ENCODE measurements at places on chromosomes 1 and 21.

- DNase-seq, result no peak
Observed at GRCh38 chr1:228343191-228343661, 63.4 kb downstream of the TRIM11 start.

DNA sequence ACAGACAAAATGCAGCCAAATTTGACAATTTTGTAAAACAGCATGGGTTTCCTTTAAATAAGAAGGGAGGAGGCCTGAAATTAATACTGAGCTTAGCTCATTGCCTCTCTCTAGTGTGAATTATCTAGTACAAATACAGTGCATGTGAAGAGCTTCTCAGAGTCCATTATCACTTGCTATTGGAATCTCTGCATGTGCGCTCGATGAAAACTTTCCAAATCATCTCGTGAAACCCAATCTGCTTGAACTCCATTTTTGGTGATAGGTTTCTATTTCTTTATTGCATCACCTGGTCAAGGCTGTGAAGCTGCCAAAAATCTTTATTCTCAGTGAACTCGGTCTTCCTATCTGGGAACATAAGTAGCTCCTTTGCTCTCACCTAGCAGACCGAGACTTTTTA, 49.5 kb upstream of the LYPLAL1 start:
- no peak for DNase-seq

DNA sequence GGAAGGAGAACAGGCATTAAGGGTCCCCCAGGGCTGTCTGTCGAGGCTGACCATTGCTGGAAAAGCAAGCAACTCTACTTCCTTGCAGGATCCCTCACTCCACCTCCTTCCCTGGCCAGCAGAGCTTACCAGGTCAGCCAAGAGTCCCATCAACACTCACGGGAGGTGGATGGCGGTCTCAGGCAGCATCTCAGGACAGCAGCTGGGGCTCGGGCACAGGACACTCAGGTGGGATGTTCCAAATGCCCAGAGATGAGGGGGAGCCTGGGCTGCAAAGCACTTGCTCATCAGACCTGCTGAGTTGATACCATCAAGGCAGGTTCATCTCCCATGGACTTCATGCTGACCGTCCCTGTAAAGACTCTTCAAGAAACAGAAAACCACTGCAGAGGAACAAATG, 559.8 kb downstream of the NPHP4 start:
- DNase-seq, result no peak

DNA sequence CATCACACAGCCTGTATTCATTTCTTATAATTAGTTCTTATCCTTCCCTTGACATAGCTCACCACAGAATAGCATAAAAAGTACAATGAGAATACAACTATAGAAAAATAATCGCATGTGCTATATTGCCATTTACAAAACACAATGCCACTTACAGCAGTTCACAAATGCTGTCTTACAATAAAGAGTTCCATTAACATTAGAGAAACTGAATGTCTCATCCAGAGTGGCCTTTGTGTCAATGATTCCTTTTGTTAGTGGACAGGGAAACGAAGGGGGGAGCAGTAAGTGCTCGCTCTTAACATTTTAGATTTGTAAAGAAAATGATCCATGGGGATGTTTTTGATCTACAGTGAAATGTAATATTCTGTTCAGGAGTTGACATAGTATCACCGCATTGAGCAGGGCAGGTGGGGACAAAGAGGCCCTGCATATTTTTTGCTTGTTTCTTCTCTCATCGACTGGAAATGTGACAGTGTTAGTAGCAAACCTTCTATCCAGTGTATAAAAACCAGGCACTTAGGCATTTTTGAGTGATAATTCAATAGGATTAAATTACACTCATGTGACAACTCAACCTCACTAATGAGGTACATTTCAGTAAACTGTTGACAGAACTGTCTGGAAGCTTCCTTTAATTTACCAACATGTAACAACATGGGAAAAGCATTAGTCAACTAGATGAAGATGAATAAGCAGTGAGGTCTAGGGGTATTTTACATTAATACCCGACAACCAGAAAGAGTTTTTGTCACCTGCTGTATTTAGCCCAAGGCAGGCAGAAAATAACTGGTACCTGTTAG, 35.6 kb upstream of the RRP15 start:
- DNase-seq, result peak; percentile 84

DNA sequence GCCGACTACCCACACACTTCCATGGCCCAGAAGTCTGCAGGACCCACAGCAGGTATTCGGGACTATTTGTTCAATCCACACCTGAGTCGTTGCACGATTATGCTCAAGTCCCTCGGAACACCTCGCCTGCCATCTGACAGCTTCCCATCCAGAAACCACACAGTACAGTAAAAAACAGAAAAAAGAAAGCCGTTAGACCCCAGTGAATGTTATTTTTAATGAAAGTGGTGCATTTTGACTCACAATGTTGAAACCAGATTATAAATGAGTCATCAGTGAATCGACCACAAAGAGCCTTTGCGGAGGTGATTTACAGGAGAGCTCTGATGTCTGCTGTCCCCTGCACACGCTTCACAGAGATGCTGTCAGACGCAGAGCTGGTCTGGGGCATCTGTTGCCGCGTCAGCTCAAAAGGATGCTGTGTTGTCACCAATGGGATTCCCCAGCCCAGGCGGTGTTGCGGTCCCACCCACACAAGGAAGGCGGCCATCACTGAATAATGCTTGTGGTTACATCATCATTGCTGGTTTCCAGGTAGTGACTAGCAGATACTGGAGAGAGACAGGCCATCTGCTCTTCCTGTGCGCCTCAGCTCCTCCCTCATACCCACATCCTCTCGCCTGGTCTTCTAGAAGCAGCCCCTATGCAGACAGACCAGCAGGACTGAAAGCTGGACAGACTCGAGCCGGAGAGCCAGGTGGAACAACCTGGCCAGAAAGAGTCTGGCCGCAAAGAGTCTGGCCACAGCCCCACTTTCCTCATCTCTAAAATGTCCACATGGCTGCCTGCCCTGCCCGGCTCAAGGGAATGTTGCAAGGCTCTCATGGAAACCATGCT, 116.8 kb downstream of the TOMM20 start:
- no peak for DNase-seq

DNA sequence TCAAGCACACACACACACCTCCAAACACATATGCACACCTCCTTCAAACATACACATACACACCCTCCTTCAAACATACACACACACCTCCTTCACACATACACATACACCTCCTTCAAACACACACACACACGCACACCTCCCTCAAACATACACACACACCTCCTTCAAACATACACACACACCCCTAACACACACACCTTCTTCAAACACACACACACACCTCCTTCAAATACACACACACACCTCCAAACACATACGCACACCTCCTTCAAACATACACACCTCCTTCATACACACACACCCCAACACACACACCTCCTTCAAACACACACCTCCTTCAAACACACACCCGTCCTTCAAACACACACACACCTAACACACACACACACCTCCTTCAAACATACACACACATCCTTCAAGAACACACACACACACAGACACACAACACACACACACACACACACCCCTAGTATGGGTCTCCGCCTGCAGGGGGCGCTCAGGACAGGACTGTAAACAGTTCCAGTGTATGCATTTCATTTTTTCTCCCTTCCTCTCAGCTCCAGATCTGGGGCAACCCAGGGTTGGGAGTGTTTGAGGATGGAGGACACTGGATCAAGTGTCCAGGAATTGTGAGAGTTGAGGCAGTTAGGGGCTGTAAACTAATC, 12.1 kb downstream of the LGR6 start:
- DNase-seq, result no peak

DNA sequence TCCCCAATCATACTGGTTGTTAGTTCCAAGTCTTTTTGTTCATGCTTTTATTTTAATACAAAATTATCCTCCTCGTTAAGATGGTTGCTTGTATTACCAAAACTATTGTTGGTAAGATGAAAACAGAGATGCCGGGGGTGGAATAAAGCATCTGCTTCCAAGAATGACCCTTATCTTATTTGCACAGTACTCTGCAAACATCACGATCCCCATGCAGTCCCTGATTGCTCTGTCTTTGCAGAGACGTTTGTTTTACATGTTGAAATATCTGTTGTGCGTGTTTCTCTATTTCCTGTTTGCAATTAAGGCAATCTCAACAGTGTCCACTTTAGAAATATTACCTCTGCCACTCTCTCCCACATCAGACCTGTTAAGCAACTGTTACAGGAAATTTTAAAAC, 141.3 kb upstream of the NCAM2 start:
- no peak for DNase-seq

GRCh38 chr1:232111611-232112010, 485.0 kb downstream of the DISC1 start:
- no peak for DNase-seq

GRCh38 chr1:157894613-157895165, 53.1 kb upstream of the CD5L start:
- DNase-seq, result no peak

DNA sequence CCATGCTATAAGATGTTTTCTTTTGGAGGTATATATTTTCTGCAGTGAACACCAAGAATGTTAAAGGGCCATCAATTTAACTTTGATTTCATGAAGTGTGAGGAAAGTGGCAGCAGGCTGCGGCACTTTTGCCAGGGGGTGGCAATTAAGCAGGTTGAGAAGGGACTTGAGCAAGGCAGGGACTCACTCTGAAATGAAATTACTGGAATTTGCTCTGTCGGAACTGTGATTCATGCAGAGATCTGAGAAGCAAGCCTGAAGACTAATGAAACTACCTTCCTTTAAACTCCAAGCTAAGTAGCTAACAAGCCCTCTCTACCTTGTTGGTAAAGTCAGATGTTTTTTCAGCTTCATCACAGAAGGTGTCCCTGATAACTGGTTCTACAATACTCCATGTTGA, 441.6 kb downstream of the SIPA1L2 start:
- DNase-seq, result no peak

DNA sequence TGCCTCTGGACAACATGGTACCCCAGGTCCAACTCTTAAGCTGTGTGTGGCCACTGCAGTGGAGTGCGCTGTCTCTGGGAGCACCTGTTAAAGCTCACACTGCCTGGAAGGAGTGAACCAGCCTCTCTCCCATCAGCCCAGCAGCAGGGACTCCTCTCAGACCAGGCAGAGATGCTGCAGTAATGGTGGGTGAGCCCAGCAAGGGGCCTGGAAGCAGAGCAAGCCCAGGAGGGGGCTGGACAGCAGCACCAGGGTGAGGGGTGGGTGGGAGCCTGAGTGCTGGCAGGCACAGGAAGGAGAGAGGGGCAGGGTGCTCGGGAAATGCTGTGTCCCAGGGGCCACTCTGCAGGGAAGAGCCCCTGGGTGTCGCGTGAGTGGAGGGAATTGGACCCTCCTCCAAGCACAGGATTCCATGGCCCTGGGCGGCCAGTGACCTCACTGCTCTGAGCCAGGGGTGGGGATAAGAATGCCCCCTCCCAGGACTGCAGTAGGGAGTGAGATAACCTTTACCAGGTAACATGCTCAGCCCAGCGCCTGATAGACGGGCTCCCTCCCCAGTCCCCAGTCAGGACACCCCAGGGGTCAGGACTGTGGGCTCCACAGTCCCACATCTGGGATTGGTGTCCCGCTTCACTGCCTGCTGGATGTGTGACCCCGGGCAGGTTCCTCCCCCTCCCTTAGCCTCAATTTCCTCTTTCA, 313.1 kb downstream of the MATN1 start:
- no peak for DNase-seq

GRCh38 chr1:111369645-111370044, 57.9 kb downstream of the OVGP1 start:
- no peak for DNase-seq

- no peak for DNase-seq
Observed at GRCh38 chr1:246110343-246111219, 396.5 kb downstream of the SMYD3 start.

DNA sequence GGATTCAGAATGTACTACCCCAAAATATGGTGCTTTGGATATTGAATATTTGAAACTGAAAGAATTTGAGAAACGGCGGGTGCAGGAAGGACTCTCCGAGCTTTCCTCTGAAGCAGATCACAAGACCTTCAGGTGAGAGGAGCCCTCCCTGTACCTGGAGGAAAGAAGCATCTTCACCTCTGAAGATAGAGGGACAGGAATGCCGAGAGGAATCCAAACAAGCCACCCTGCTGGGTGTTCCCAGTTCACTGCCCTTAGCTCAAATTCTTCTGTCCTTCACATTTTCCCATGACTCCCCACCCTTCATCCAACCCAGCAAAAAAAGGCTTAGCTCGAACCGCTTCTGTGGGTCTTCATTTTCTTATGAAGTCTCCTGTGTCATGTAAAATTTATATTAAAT, 18.2 kb upstream of the PADI2 start:
- no peak for DNase-seq

GRCh38 chr1:173122958-173123852, 72.5 kb upstream of the TNFSF18 start:
- DNase-seq, result no peak

GRCh38 chr1:199447906-199448305, 579.6 kb upstream of the NR5A2 start:
- DNase-seq, result no peak

DNA sequence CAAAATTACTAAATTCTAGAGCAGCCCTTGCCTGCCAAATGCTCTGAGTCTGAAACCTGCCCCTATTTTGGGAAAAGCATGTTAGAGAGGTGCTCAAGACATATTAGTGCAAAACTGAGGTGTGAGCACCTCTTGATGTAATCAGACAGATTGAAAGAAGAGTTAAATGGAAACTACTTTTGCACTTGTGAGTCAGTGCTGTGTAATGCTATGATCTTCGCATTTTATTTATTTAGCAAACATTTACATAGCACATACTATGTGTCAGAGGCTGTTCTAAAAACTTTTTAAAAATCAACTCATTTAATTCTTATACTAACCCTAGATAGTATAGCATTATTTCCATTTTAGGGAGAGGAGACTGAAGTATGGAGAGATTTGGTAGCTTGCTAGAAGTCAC, 138.1 kb downstream of the ELAVL4 start:
- no peak for DNase-seq

- DNase-seq, result no peak
Observed at GRCh38 chr1:33182896-33183295, 1.1 kb upstream of the TRIM62 start.

GRCh38 chr21:25573409-25574206, 33.7 kb downstream of the MRPL39 start:
- DNase-seq, result no peak
